ENCODE measurements at places on chromosomes 1 and 21.

- no peak for DNase-seq
These were observed 185.2 kb upstream of the TMEM51 start for GRCh38 chr1:14968251-14968851.

DNA sequence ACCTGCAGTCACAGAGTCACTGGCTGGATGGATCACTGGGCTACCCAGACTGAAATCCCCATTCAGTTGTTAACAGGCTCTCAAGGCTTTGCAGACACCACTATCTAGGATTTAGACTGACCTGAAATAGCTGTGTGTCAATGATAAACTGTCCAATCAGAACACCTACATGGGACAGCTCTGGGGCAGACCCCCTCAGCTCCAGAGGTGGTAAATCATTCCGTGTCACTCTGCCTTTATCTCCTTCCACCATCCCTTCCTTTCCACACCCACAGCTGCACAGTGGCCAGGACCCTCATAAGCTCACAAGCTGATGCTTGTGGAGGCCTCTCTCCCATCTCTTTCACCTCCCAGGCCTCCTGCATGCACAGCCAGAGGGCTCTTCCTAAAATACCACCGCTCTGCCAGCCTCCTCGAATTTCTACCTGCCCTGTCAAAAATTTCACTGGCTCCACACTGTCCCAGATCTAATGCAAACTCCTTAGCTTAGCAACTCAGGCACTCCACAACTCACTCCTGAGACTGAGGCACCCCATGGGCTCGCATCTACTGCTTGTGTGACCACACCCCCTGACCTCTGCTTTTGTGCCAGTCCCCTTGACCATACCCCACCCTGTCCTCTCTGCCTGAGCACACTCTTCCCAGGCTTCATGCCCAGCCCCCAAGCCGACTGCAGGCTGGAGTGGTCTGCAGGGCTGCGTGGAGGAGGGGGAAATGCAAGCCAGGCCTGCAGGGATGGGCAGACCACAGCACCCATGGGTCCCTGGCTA lies 5.8 kb downstream of the CAPZB start:
- no peak for DNase-seq

GRCh38 chr1:154793685-154794084 lies 76.4 kb downstream of the KCNN3 start:
- no peak for DNase-seq

- DNase-seq, result no peak
These were observed 151.4 kb downstream of the TGFB2 start for GRCh38 chr1:218496561-218496960.

DNA sequence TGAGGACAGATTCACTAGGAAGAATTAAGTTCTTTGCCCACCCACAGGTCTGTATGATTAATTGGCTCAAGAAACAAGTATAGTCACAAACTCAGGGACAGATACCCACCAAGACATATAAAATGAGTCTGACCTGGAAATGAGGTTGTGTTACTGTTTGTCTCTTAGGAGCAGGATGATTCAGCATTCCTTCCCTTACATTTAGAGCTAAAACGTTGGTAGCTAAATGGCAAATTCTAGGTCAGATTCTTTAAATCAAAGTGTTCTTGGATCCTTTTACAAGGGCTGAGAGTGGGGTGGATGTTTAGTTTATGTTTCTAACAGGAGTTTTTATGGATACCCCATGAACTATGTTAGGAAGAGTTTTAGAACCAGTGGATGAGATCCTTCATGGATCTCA lies 4.7 kb downstream of the RIMKLA start:
- no peak for DNase-seq

DNA sequence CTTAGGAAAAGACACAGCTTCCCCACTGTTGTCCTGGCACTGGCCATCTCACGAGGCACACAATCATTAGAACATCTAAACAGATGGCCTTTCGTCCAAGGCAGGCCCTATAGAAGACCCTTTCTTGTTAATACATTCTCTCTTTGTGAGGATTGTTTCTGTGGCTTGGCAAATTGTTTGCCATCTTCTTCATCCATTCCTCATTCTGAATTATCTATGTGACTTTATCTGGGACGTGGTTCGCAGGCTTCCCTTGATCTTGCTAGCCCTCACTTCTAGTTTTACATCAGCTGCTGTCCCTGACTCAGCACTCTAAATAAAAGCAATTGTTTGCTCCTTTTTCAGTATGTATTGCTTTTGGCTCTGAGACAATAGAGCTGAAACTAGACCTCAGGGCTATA lies 101.1 kb upstream of the ZC3H11B start:
- no peak for DNase-seq

DNA sequence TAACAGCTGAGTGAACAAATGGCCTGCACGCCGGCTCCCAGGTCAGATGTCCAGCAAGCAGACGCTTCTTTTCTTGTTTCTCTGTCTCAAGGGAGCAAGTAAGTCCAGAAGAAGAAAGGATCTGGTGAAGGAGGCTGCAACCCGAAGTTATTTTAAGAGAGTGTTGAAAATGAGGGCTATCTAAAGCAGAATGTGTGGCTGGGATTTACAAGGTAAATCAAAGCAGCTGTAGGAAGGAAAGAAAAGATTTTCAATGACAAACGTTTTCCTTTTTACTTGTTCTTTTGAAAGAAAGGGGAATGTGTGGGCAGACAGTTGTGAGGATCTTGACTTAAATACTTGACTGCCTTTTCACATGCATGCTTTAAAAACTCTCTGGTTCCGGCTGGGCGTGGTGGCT lies 311.5 kb downstream of the KIF26B start:
- no peak for DNase-seq

GRCh38 chr1:150186789-150187559 lies 37.3 kb downstream of the PLEKHO1 start:
- no peak for DNase-seq

DNA sequence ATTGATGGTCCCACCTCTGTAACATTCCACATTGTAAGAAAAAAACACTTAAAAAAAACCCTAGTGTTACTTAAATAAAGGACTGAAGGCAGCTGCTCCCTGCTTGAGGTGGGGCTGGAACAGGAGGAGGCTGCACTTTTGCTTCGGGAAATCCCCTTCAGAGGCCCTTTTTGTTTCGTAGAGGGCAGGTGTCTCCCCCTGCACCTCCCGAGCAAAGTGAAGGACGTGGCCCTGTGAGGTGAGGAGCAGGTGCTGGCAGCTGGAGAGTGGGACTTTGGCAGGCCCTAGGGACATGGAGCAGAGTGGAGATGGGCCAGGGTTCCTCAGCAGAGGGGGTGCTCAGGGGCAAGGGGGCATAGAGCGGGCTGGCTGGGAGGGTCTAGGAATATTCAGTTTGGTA lies 33.4 kb upstream of the WNT4 start:
- no peak for DNase-seq

GRCh38 chr1:7551442-7551841 lies 219.7 kb upstream of the VAMP3 start:
- DNase-seq, result no peak

- DNase-seq, result no peak
These were observed 181.8 kb upstream of the ADGRL4 start for GRCh38 chr1:79188337-79188736.

DNA sequence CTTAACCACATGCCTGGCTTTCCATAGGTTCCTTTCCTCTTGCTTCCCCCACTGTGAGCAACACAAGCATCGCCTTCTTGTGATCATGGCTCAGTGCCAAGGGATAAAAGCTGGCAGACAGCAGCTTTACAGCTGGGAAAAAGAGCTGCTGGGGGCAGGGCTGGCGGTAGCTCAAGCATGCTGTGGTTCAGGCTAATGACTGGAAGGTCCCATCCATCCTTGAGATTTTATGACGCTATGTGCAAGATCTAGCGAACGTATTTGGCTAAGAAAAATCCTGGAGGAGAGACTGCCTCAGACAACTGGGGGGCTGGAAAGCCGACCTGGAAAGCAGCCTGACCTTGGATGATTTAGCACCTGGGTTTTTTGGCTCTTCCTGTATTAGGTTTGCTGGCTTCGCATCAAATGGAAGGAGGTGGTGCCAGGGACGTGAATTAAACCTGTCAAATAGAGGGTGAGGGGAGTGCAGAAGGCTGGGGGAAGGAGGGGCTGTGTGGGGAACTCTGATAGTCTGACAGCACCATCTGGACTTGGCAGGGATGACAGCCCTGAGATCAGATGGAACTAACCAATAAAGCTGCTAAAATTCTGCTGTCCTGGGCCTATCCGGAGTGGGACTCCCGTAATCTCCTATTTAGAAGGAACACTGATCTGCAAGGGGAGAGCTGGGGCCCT lies 34.8 kb downstream of the ZMYND12 start:
- no peak for DNase-seq

GRCh38 chr1:167518331-167518700 lies at the start of gene CD247:
TSS of gene CD247 (minus strand) at chr1:167518529. CDS start at chr1:167518465, 64 bp downstream.
- peak; percentile 42 for DNase-seq

DNA sequence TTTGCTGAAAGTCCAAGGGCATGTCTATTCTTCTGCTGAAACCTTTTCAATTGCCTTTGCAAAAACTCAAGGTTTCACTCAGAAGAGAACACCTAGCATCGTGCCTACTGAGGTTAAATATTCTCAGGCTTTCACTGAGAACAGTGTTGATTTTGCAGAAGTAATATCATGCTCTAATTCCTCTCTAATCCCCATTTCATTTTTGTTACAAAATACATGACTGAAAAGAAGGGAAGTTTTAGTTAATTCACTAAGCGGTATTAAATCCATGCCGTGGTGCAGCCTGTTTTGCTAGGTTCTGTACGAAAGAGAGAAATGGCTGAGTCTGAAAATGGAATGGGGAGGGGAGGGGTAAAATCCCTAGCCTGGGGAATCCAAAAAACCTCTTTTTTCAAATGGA lies 163.2 kb upstream of the CAMK1G start:
- DNase-seq, result no peak

- no peak for DNase-seq
These were observed 64.3 kb upstream of the HOOK1 start for GRCh38 chr1:59750328-59751003.

- no peak for DNase-seq
These were observed 7.5 kb upstream of the ZSWIM5 start for GRCh38 chr1:45213892-45214291.

DNA sequence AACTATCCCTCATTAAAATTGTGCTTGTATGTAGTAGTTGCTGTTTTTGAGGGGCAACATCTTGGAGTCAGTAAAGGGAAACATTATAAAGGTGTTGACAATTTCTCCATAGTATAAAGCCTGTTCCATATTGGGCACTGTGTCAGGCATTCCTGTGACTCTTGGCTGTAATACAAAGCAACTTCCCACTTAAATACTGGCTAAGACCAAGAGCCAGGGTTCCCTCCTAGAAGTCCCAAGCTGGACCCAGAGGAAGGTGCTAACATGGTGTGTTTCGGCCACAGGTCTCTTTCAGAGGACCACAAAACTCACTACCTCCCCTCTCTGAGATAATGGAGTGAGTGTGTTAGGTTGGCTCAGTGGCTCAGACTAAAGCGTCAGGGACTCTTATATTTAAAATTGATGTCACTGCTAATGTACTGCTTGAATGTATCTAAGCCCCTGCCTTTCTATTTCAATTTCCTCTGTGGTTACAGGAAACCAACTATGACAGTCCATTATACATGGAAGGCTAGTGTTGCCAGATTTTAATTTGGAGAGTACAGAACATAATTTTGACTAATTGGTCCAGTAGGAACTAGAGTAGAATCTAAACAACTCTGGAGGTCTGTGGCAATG lies 74.7 kb upstream of the RGL1 start:
- DNase-seq, result no peak

DNA sequence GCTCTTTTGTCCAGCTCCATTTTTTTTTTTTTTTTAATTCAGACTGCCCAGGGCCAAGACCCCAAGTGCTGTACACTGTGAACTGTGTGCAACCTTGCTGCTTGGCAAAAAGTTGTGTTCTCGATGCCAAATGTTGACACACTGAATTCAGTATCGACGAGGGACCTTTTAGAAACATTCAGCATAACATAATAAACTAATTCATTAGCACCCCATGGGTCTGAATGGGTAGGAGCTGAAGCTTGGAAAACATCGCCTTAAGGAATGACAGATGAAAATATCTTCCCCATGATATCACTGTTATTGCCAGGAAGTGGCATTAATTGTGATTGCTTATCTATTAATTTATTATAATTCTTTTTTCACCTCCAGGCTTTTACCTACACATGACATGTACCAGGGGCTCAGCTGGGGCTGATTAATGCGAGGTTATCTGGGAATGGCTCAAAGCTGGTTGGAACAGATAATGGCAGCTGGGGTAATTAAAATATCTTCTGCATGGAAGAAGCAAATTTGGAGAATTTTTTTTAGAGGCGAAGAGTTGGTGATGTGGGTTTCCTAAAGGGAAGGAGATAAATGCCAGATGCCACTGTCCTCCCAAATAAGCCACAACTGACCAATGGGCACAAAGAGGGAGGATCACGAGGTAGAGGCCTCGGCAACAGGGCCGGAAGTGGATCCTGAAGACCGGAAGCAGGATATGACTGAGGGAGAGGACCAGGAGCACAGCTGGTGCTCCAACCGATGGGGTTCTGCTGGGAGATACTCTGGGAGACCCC lies 169.3 kb downstream of the GRIK3 start:
- DNase-seq, result no peak

- no peak for DNase-seq
These were observed 232.8 kb downstream of the CHRM3 start for GRCh38 chr1:239619190-239619589.

- no peak for DNase-seq
These were observed 15.1 kb upstream of the PODN start for GRCh38 chr1:53046930-53047329.

DNA sequence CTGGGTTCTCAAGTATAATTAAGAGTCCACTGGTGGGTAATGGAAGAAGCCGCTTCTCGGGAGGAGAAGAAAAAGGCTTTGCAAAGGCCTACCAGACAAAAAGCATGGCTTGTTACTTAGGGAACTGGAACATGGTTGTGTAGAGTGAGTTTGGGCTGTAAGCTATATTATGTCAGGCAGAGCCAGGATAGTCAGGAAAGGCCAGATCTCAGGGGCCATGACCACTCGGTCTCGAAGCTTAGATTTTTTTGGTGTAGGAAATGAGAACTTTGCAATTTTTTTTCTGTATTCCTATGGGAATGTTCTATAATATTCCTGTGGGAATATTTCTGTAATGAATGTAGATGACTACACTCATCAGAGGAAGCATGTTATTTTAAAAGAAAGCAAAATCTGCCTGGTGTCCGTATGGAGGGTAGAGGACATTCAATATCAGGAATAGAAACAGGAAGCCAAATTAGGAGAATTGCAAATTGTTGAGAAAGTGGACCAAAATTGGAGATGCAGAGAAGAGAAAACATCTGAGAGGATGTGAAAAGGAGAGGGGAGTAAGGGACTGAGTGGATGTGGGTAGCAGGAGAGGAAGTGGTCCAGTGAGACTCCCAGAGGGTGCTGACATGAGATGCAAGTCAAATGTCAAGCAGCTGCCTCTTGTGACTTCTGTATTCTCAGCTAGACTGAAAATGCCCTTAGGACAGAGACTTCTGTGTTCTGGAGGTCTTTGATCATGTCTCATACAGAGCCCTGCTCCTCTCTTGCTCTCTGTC lies 45.2 kb upstream of the HAO2 start:
- no peak for DNase-seq

GRCh38 chr1:239006276-239006675 lies 380.1 kb upstream of the CHRM3 start:
- no peak for DNase-seq

- DNase-seq, result no peak
These were observed 6.0 kb downstream of the TENT5B start for GRCh38 chr1:27006683-27007082.

- DNase-seq, result no peak
These were observed 328.5 kb upstream of the USP25 start for GRCh38 chr21:15401331-15401730.

All from stimulated activated CD4-positive, alpha-beta T cell treated with anti-CD3 and anti-CD28 coated beads, Interleukin-1b, Interleukin-23, amount 100 ng/mL, for 4 hours (primary cell).